Activated CD4-positive, alpha-beta T cell treated with anti-CD3 and anti-CD28 coated beads, Interleukin-2, amount 50 U/mL, for 16 hours (primary cell): ENCODE measurements at places on chromosomes 5 and 9.
A peak's percentile ranks its signal among the peaks of the same experiment; 100 is the strongest.

- DNase-seq: no peak
Observed at GRCh38 chr5:82320966-82321365, 42.8 kb upstream of the RPS23 start.

- no peak for DNase-seq
Observed at GRCh38 chr9:75120686-75121085, 32.4 kb downstream of the OSTF1 start.

GRCh38 chr9:134069480-134070399 is 1.9 kb upstream of the BRD3 start:
- no peak for DNase-seq

DNA sequence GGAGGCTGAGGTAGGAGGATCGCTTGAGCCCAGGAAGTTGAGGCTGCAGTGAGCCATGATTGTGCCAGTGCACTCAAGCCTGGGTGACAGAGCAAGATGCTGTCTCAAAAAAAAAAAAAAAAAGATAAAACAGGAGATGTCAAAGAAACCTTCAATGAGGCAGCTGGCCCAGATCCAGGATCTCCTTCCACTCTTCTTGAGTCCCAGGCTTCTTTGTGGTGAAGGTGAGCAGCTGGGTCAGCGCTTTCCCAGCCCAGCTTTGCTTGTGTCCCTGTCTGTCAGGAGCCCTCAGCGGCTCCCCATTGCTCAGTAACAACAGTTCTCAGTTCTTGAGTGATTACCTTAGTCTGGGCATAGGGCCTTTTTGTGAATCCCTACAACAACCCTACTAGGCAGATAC is 69.4 kb upstream of the PSD2 start:
- no peak for DNase-seq

DNA sequence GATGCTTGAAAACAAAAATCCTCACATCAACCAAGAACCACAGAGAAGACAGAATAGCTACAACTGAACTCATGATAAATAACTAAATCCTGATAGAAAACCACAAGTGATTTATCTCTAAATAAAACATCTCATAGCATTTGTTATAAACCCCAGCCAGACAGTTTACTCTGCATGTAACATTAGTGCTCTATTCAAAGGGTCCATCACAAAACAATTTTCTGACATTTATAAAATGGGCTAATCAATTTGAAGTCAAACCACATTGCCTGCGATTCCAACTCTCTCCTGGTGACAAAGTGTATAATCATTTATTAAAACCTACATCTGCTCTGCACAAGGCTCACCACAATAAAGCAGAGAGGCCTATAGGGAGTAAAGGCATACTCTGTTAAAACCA is 49.8 kb downstream of the UIMC1 start:
- no peak for DNase-seq

- DNase-seq: no peak
Observed at GRCh38 chr5:92777421-92777820, 803.6 kb downstream of the NR2F1-AS1 start.

- DNase-seq: peak; percentile 27
Observed at GRCh38 chr5:119470851-119471451, 18.7 kb downstream of the HSD17B4 start.

GRCh38 chr9:97505845-97506244 is 4.4 kb downstream of the TMOD1 start:
- DNase-seq: no peak

DNA sequence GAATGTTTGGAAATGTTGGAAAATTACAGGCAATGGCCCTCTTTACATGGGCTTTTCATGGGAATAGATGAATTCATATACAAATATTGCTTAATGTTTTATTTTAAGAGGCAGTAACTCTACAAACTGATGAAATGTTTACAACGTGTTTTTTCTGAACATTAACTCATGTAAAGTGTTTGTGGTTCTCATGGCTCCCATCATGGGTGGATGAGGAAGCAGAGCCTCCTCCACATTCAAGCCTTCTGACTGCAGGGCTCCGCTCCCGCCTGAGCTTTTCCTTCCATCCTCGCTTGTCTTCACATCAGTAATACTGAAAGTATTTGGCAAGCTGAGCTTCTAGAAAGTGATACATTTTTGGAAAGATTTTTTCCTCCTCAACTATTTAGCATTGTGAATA is 204.2 kb downstream of the ARHGAP26 start:
- no peak for DNase-seq

DNA sequence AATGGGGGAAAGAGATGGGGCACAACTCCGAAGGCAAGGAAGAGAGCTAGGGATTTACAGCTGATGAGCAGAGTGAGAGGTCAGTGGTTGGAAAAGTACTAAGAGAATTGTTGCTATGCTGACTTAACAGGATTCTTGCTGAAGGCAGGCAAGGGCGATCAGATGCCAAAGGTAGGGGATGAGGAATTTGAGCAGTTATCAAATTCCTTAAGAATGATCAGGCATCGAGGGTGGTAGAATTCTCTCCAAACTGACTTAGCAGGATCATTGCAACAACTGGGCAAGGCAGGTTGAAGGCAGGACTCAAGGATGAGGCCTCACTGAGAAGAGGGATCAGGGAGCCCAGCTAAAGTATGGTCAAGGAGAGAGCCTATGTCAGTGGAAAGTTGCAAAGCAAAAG is 171.0 kb downstream of the HSD17B3 start:
- DNase-seq: no peak

GRCh38 chr5:122897283-122897602 is 51.8 kb downstream of the SNX24 start:
- DNase-seq: no peak

DNA sequence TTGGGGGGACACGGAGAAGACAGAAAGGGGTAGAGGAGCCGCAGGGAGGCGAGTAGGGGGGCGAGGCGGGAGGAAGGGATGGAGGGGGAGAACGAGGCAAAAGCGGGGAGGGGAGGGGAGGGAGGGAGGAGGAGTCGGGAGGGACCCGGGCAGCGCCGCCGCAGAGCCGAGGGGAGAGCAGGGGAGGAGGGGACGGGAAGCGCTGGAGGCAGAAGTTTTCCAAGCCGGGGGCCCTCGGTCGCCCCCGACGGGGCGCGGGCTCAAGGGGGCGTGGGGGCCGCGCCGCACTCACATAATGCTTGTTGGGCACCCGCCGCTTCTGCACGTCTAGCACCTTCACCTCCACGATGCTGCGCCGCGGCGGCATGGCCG is 353 bp downstream of the SH3PXD2B start:
- no peak for DNase-seq

DNA sequence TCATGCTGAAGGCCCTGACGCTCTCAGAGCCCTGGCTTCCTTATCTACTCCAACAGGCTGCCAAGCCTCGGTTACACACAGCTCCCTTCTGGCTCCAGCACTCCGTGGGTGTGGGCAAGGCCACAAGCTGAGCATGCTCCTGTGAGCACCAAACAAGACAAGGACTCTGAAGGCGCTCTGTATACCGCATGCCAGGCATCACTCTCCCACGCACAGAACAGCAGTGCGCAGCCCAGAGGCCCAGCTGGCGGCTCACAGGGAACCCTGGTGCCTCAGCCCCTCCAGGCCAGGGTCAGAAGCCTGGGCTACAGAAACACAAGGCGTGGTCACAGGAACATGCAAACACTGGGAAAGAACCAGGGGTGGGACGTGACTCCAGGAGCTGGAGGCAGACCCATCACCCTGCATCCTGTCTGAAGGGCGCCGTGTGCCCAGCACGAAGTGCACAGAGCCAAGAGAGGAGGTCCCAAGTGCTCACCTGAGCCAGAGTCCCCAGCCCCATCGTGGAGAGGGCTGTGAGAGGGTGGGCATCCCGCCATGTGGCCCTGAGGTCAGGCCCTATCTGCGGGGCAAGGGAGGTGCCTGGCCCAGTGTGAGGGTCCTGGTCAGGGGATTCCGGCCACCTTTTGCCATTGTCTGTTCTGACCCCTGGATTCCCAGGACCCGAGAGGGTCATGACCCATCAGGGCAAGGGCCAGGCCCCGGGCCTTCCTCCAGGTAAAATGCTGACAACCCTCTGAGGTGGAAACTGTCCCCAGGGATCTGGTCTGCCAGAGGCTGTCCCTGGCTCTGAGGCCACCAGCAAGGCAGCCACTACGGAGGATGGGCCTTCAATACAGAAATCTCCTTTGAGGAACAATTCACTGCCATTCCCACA is 54.7 kb downstream of the COL23A1 start:
- DNase-seq: no peak

DNA sequence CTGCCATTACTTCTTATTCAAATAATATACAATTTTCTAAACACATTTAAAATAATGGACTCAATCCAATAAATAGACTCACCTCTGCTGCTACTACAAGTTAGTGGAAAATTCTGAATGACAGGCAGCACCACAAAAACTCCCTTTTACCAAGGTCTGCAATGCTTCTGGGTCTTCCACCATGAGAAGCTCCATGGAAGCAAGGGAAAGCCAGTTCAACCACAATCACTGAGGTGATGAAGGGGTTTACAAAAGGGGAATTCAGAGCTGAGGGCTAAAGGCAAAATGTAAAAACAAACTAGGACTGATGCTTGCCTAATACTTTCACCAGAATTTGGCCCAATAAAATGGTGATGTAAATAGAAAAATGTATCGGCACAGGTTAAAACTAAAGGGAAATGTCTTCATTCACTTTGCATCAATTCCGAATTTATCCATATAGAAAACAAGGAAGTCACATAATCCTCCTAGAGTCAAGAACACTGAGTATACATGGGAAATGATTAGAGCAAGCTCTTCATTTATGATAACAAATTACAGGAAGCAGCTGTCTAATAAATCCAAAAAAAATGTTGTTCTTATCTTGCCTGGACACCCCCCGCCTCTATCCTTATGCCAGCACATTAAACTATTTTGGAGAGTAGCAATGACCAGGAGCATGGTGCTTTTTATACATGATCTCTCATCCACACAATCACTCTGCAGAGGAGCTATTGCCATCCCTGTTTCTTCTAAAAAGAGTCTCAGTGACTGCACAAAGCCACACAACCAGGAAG is 66.3 kb upstream of the NFIB start:
- no peak for DNase-seq

- no peak for DNase-seq
Observed at GRCh38 chr5:75021219-75021618, 31.1 kb downstream of the GCNT4 start.

GRCh38 chr9:129319076-129319937 is 141.2 kb upstream of the IER5L start:
- no peak for DNase-seq

GRCh38 chr9:107224252-107224651 is 58.8 kb upstream of the RAD23B start:
- no peak for DNase-seq

DNA sequence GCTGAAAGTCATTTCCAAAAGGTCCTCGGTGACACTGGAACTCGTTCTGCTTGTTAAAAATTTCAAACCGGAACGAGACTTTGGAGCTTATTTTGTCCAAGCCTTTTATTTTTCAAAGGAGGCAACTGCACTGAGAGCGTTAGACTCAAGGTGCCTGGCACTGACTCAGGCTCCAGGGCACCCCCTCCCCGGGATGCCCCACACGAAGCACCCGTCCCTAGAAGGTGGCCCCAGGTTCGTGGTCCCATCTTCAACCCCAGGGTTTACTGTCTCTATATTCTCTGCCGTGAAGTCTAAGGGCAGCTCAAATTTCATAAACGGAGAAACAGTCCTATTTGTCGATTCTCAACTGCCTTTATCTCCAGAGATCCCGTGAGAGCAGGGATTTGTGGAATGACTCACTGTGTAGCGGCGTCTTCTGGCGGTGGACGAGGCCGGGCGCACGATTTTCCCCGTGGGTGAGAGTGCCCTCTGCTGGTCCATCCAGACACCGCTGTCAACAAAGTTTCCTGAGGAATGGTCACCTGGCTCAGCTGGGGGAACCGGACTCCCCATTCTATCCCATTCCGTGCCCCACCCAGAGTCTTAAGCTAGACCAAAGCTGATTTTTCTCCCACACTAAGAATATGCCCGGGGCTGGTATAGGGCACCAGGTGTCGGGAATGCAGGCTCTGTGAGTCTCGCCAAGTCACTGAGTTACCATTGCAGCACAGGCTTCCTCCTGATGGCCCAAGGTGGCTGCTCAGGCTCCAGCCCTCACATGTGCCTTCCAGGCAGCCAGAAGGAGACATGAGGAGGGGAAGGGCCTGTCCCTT is 27.1 kb upstream of the SLC6A19 start:
- peak; percentile 42 for DNase-seq

- no peak for DNase-seq
Observed at GRCh38 chr9:123208626-123209174, 59.7 kb downstream of the STRBP start.

DNA sequence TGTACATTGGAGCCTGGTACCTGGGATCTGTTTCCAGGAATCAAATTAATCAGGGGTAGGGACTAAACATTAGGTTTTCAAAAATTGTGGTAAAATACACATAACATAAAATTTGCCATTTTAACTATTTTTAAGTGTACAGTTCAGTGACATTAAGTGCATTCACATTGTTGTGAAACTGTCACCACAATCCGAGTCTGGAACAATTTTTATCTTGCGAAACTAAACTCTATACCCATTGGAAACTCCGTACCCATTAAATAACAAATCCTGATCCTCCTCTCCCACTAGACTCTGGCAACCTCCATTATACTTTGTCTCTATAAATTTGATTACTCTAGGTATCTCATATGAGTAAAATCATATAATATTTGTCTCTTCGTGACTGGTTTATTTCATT is 486.2 kb downstream of the GADD45G start:
- DNase-seq: no peak

DNA sequence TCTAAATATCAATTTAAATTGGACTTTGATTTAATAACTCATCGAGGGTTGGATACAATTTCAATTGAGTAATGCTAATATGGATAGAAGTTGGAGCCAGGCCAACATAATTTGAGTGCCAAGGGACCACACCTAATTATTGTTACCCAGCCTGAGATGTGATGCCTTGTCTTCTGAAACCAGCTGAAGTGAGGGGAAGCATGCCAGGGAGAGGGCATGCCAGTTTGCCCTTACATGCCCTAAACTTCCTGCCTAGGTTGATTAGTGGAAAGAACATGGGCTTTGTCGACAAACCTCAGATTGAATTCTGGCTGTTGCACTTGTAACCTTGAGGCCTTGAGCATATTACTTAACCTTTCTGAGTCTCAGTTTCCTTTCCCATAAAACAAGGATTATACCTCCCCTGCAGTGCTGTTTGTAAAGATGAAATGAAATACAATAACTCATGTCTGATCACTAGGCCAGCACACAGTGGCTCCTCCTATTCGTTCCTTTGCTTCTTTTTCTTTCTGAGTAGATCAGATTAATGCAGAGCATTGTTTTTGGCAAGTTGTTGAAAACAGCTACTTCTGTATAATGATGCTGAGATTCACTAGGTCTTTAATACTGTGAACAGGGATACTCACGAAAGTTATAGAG is 412.8 kb downstream of the TLE4 start:
- DNase-seq: no peak

DNA sequence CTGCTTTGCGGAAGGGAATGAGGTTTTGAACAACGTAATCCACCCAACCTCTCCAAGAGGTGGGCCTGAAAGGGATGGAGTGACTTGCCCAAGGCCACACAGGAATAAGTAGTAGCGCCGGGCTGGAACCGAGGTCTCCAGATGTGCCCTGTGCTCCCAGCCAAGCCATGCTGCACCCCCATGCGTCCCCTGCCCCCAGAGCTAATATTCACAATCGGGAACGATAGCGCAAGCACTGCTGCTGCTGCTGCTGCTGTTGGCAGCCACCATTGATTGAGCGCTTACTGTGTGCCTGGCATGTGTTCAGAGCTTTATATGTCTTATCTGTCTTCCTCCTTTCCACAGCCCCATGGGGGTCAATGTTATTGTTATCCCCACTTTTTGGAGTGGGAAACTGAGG is 43.9 kb downstream of the AMBP start:
- no peak for DNase-seq

GRCh38 chr9:125881042-125881441 is 133.9 kb downstream of the PBX3 start:
- DNase-seq: no peak
